ENCODE measurements at places on chromosomes 16 and 17. TPM values are rescaled to one million over a fixed set of nuclear protein-coding genes. Genes with fewer than 3 reads are reported as not detected.

Gene SLC52A1
- total RNA-seq = 0.98 TPM

Gene HOXB2
- total RNA-seq = 19.6 TPM

DNA sequence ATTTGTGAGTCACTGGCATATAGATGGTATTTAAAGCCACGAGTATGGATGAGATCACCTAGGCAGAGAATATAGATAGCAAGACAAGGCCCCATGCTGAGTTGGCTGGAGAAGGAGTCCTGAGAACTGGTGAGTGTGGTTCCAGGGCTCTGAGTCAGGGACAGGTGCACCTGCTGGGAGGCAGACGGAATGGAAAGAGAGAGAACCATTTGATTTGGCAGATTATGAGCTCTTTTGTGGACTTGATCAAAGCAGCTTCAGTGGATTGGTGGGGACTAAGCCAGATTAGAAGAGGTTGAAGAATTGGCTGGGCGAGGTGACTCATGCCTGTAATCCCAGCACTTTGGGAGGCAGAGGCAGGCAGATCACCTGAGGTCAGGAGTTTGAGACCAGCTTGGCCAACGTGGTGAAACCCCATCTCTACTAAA is 4.3 kb upstream of the C16orf92 start:
- H3K27ac ChIP-seq = no peak overlapping the region
- no peaks in the 10 kb centered on the region for H3K36me3 ChIP-seq
- no peak for DNase-seq
- no peaks in the 10 kb centered on the region for H3K27me3 ChIP-seq
- H3K4me3 ChIP-seq = no peak overlapping the region

- H3K4me3 ChIP-seq = peak within 1 kb of the TSS; percentile 68
- peaks cover 12% of the 10 kb centered on the region for H3K4me1 ChIP-seq
- no peaks in the 10 kb centered on the region for H3K36me3 ChIP-seq
- H3K27me3 ChIP-seq = peaks cover 22% of the 10 kb centered on the region
- no peak for DNase-seq
These were observed at the start of gene NOTUM for GRCh38 chr17:81961087-81961511. Gene NOTUM, minus strand, starts transcription at chr17:81961187. Its CDS starts 278 bp downstream, at chr17:81960909.

DNA sequence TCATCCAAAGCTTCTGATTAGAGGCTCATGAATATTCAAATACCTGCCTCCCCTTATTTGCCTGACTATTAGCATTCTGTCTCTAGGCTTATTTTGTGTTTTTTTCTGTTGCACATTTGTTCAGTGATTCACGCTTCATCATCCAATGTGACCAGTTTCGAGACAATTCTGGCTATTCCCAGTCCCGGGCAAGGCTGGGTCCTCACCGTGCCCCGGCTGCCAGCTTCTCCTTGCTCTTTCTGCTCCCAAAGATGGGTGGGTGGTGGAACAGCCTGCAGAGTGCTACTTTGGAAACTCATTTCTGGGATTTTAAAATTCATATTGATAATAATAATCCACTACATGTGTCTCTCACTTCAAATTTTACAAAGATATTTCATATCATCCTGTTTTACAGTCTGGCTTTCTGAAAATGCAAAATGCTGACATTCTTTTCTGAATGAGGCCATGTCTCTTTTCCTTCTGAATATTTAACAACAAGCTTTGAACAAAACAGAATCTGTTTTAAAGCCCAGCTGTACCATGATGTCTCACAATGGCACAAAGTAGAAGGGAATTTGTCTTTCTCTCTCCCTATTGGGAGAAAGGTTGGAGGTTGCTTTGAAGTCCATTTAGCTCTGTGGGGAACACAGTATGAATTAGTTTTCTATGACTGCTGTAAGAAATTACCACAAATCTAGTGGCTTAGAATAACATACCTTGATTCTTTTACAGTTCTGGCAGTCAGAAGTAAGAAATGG is 116.9 kb upstream of the CDH13 start:
- no peaks in the 10 kb centered on the region for H3K36me3 ChIP-seq
- H3K27me3 ChIP-seq = no peaks in the 10 kb centered on the region
- H3K4me1 ChIP-seq = no peaks in the 10 kb centered on the region
- no peak overlapping the region for H3K4me3 ChIP-seq
- no peak overlapping the region for H3K27ac ChIP-seq

- no peaks in the 10 kb centered on the region for H3K36me3 ChIP-seq
- DNase-seq = no peak
- no peak overlapping the region for H3K27ac ChIP-seq
- H3K27me3 ChIP-seq = no peaks in the 10 kb centered on the region
- no peak overlapping the region for H3K4me3 ChIP-seq
These were observed 12.1 kb upstream of the NLK start for GRCh38 chr17:28030386-28030785.

GRCh38 chr17:5203908-5204294 is 12.2 kb upstream of the ZNF594 start:
- no peaks in the 10 kb centered on the region for H3K36me3 ChIP-seq
- no peak overlapping the region for H3K4me3 ChIP-seq
- no peak overlapping the region for H3K27ac ChIP-seq
- DNase-seq = no peak
- no peaks in the 10 kb centered on the region for H3K27me3 ChIP-seq
